ENCODE measurements at places on chromosomes 6 and 20.
A peak's percentile ranks its signal among the peaks of the same experiment; 100 is the strongest.

DNA sequence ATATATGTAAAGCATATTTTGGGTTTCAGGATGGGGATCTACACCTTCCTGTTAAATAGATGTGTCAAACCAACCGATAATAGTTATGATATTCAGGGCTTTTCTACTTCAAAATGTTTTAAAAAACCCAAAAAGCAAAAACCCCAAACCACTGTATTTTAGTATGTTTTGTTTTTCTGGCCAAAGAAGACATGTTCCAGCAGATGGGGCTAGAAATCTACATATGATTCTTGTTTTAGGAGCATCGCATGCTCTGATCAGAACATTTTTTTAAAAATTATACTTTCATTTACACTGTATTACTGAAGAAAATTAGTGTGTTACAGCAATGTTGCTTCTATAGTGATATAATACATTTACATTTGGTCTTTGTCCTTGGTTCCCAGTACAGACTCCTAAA is 11.0 kb downstream of the RMND1 start:
- no peak for DNase-seq

GRCh38 chr6:7145885-7146828 is 38.4 kb downstream of the RREB1 start:
- DNase-seq = no peak

DNA sequence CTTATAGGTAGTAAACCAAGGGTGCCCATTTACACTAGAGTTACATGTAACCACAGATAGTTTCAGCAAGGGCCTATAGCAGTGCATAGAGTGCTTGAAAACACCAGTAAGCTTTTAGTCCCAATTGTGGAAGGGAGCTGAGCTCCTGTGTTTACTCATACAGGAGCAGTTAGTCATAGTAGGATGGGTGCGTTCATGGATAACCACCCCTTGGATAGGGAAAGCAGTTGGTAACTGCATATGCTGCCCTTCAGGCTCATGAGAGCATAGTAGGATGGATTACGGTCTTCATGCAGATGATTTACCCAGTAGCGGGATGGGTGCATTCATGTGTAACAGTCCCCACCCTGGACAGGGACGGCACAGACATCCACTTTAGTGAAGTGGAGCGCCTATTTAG is 45.1 kb downstream of the OR2B6 start:
- no peak for DNase-seq

- DNase-seq = peak; percentile 30
These were observed 151.4 kb upstream of the TNFAIP3 start for GRCh38 chr6:137715589-137716045.

DNA sequence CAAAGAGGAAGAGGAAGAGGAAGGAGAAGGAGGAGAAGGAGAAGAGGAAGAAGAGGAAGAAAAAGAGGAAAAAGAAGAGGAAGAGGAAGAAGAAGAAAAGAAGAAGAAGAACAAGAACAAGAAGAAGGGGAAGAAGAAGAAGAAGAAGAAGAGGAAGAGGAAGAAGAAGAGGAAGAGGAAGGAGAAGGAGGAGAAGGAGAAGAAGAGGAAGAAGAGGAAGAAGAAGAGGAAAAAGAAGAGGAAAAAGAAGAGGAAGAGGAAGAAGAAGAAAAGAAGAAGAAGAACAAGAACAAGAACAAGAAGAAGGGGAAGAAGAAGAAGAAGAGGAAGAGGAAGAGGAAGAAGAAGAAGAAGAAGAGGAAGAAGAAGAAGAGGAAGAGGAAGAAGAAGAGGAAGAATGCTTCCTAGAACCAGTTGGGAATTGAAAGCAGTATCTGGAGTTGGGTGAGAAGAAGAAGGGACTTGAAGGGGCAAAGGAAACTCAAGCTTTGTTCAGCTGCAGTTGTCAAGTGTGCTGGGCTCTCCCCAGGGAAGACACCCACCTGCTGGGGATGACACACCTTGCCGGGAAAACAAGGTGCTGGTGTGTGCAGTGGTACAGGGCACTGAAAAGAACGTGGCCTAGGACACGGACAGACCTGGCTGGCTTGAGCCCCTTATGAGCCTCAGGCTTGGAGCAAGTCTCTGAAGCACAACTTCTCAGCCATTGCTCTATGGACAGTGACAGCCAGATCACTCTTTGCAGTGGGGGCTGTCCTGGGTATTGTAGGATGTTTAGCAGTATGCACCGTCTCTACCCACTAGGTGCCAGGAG is 30.1 kb upstream of the ARFGEF2 start:
- DNase-seq = no peak

DNA sequence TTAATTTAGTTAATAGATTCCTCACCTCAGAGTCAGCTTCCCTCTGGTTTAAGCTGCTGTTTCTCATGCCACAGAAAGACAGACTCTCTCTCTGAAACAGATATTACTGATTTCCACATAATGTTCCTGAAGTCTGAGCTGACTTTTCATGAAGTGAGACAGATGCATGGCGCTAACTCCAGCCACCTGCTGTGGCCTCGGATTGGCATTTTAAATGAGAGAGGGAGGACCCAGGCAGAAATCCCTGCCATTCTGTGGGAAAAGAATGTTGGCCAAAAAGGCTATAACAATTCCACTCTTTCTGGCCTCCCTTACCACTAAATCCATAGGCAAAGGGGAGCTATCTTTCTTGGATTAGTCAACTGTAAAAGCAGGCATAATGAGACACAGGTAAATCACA is 354.1 kb upstream of the CDH4 start:
- DNase-seq = no peak

- no peak for DNase-seq
These were observed 87.6 kb upstream of the EMILIN3 start for GRCh38 chr20:41454250-41454649.

GRCh38 chr6:40340196-40340595 is 247.0 kb downstream of the LRFN2 start:
- DNase-seq = no peak

DNA sequence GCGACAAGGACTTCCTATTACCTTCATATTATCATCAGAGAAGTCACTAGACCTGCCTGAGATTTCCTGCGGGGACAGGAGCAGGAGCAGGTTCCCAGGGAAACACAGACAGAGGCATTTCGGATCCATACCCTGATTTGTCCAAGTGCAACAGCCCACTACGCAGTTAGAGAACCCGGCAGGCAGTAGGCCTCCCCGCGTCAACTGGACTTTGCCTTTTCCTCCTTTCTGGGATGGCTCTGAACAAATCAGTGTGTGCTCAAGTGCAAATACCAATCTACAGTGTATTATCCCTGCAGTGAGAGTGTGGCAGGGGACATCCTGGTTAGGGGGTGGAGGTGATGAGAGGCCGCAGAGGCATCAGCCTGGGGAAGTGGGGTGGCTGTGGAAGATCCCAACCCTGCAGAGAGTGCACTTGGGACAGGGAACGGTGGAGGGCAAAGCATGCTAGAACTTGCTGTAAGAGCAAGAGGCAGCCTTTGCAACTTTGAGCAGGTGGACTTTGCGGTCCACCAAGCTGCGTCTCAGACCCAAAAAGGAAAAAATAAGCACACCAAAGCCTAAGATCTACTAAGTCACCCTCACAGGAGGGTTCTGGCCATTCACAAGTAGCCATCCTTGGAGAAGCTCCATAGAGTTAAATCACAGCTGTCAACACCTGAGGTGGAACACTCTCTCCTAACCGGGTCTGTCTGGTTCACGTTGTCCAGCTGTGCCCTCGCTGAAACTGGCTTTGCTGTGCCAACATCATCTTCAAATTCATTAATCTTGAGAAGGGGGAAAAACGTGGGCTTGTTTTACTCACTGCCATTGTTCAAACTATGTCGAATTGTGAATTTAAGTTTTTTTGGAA is 159.1 kb downstream of the ZDHHC14 start:
- DNase-seq = no peak

DNA sequence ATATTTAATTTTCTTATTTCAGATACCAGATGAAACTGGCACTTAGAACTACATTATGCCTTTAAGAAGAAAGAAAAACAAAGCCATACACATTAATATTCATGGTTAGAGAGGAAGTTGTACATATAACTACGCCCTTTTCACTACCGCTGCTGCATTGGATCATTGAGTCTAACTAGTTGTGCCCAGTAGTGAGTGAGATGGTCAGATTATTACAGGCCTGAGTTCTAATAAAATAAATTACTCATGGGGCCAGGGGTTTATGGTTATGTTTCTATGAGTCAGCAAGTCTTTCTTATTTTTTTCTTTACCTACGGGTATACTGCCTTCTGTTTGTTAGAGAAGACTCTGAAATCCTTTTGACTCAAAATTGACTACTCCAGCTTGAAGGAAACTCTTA is 11.5 kb downstream of the RIOK1 start:
- no peak for DNase-seq

DNA sequence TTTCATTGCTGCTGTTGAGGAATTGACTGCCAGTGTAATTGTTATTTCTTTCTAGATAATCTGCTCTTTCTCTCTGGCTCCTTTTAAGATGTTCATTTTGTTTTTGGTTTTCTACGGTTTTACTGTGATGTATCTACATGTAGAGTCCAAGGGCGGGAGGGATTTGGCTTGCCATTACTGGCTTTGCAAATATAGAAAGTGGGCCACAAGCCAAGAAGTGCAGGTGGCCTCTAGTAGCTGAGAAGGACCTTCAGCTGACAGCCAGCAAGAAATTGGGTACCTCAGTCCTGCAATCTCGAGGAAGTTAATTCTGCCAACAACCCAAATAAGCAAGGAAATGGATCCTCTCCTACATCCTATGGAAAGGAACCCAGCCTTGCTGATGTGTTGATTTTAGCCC is 42.8 kb upstream of the GLP1R start:
- DNase-seq = no peak

GRCh38 chr6:32092760-32093497 is 16.2 kb downstream of the TNXB start:
- no peak for DNase-seq

- no peak for DNase-seq
These were observed 12.9 kb downstream of the SALL4 start for GRCh38 chr20:51789434-51789833.

- no peak for DNase-seq
These were observed 141.2 kb downstream of the GRM4 start for GRCh38 chr6:34004706-34005105.

DNA sequence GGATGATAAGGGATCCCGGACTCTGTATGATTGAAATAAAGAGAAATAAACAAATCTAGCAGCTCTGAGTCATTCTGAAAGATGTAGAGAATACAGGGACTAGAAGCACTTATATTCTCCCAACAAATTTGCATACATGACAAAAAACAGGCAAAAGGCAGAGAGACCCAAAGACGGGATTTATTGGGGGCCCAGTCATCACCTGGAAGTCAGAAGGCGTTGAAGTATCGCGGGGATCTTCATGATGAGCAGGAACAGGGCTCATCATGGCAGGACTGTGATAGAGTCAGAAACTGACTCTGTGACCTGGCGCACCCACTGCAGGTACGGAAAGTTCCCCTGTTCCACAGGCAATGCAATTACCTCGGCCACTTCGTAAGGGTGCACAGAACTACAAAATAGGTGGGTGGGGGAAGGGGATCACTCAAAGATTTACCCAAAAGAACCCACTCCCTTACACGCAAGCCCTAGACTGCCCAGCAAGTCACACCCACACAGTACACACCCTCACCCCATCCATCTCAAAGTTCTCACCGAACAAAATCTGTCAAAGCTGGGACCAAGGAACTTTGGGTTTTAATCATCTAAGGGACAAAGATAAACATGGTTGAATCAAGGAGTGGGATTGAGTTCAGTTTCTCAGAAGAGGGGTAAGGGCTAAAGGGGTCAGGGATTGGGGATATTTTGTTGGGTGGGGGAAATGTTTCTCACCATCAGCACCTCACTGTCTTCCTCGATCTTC is 1.4 kb downstream of the CUTA start:
- DNase-seq = peak; percentile 54

- DNase-seq = no peak
These were observed 142.1 kb upstream of the CST7 start for GRCh38 chr20:24806705-24807676.

DNA sequence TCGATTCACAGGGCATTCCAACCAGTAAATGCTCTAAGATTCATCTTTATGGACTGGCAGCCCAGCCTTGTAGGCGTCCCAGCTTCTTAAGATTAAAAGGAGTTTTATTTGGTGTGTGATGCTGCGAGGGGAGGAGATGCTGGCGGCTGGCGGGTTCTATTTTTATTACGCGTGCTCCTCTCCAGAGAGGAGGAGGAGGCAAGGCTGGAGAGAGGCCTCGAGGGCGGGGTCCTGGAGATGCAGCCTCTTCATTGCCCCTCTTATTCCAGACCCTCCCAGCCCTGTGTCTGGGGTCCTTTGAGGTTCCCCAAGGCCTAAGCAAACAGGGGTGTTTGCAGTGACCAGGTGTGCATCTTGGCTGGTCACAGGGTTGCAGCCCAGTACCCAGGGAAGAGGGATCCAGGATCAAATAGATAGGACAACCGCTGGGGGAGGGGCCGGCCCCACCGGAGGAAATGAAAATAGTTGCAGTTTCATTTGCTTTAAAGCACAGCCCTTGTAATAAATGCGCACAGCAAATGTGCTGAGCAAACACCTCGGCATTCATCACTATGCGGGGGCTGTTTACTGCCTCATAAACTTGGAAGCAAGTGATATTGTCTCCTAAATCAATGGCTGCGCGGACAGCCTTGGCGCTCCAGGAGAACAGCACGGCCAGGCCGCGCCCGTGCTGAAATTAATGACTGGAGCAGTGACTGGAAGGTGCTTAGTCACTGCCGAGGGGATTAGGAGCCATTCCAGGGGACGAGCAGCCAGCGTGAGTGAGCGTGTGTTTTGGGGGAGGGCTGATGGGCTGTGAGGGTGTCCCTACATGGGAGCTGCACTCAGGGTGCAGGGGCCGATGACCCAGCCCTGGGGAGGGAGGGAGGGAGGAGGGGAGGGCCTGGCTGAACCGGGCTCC is 83.0 kb downstream of the TMEM242 start:
- DNase-seq = no peak

DNA sequence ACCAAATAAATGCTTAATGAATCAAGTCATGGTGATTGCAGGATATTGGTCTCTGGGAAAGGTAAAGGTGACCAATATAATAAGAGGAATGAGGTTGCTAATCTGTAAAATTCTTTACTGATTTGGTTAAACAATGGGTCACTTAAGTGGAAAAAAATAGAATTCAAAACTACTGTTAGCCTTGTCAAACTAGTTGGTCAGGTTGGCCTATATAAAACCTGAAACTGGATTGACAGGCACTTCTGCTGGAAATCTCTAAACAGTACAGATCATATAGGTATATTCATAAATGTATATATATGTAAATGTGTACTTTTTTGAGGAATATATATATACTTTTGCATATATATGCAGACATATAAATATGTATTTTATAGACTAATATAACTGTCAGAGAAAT is 19.7 kb downstream of the PLCB4 start:
- no peak for DNase-seq

DNA sequence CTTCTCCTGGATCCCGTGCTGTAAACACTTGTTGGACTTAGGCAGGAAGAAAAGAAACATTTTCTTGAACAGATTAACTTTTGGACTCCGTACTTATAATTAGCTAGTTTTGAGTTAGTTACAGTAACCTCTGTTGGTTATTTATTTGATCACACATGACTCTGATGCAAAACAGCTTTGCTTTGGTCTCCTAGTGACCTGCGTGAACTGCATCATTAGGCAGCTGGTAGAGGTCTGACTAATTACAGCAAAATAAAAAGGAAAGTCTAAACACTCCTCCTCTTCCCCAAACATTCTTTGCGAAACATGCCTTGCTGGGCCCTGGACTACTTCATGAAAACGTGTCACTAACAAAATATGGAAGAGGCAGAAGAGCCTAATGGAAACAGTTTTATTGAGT is 61.1 kb upstream of the ZFP64 start:
- no peak for DNase-seq

- DNase-seq = no peak
These were observed 211.6 kb upstream of the THEMIS start for GRCh38 chr6:128112494-128112893.

Data from stimulated activated CD4-positive, alpha-beta T cell treated with anti-CD3 and anti-CD28 coated beads, Interleukin-4, amount 100 ng/mL, for 24 hours (primary cell).